ENCODE measurements at places on chromosomes 3 and 15.

DNA sequence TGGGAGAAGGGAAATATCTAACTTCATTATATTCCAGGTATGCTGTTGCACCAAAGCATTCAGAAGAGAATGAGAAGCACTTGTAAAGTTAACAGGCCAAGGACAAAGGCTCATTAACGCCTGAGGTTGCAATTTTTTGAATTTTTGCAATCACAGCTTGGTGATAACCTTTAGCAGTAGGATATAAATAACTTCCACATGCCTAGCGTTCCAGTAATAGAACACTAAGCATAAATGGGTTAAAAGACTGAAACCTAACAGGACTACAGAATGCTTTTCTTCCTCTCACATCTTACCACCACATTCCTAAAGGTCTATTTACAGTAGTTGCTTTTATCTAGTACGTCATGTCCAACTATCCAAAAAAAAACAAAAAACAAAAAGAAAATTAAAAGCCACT is 57.4 kb upstream of the IMPG2 start:
- DNase-seq = no peak

DNA sequence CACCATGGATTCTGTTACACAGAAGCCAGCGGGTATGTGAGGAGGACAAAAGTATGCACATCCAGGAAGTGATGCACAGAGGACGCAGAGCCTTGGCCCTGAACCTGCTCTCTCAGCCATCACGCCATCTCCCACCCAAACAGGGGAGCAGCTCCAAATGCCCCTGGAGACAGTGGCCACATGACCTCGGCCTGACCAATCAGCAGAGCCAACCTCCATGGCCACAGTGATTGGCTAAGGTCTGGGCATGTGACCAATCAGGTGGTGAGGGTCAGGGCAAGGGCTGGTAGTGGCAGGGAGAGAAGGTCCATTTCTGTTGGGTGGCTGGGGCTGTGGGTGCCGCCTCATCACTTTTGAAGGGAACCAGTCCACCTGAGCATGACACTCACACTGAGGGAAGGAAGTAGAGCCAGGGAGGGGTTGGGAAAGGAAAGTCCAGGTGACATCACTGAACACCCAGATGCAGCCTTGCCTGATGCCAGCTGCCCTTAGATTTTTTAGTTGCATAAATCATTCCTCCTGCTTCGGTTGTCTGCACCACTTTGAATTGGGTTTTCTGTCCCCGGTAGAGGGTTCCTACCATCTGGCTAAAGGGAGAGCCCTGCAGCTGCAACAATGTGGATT is 70.3 kb upstream of the IQSEC1 start:
- DNase-seq = no peak

DNA sequence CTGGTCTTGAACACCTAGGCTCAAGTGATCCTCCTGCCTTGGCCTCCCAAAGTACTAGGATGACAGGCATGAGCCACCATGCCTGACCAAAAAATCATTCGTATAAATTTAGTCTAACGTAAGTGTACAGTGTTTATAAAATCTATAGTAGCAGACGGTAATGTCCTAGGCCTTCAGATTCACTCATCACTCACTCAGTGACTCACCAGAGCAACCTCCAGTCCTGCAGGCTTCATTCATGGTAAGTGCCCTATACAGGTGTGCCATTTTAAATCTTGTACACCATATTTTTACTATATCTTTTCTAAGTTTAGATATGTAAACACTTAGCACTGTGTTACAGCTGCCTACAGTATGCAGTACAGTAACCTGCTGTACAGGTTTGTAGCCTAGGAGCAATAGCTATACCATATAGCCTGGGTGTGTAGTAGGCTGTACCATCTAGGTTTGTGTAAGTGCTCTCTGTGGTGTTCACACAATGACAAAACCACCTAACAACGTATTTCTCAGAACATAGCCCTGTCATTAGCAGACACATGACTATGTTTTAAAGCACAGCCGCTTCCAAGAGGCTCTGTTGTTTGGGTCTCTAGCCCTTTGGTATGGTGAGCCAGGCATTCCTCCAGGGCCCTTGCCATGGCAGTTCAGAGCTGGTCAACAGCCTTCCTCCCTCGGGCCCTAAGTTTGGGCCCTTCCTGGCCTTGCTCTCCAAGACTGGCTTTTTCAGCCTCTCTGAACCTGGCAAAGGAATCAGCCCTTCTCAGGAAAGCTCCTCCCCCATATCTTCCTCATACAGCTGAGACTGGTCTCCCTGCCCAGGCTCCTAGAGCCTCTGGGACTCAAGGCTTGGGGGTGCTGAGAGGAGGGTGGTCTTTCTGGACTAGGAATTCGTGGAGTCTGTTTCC is 1.9 kb upstream of the CCDC9B start:
- no peak for DNase-seq

GRCh38 chr15:64847876-64848716 is 6.4 kb downstream of the PLEKHO2 start:
- no peak for DNase-seq

GRCh38 chr3:115190747-115191146 is 43.7 kb upstream of the ZBTB20 start:
- DNase-seq = no peak

DNA sequence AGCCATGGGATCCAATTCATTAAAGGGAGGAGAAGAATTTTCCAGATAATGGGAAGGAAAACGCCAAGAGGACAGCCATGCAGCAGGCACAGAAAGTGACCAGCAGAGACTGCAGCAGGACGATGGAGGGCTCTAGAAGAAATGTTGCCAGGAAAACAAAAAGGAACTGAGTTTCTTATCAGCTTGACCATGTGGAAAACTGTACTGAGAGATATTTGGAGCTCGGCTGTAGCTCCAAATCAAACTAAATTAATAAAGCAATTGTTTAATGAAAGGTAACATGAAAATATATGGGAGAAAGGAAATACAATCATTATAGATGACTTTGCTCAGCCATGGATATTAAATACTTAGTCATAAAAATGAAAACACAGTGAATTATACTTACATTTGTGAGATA is 63.7 kb downstream of the SSR3 start:
- DNase-seq = no peak

- DNase-seq = no peak
Measured at GRCh38 chr3:88882121-88882520, 225.3 kb upstream of the EPHA3 start.

- no peak for DNase-seq
Measured at GRCh38 chr3:40143283-40144090, 166.0 kb upstream of the EIF1B start.

DNA sequence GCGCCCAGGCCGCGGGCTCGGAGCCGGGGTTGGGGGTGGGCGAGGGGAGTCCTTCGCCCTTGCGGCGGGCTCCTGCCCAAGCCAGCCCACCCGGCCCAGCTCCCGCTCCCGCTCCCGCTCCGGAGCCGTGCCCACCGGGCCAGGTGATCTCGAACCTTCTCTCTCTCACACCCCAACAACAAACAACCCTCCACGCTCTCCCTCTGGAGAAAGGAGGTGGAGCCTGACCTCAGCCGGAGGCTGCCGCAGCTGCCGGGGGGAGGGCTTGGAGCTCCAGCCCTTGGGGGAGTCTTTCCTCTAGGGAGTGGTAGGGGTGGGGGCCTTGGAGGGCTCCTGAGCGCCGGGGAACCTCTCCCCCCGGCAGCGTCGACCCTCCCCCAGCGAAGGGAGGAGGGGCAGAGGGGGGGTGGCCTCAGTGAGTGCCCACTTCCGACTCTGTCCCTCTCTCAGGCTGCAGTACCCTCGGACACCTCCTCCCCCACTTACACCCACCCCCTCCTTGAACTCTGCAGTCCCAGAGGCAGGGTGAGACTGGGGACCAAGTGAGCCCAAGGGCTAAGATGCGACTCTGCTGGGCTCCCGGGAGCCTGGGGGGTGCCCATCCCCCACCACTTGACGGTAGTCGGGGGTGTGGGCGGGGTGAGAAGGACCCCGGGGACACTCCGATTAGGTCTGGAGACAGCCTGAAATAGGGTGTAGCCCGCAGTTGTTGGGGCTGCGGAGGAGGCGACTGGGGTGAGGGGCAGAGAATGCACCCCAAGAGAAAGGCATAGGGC is 4.4 kb upstream of the BAHD1 start:
- no peak for DNase-seq

- no peak for DNase-seq
Measured at GRCh38 chr3:158095111-158095813, 11.0 kb downstream of the SHOX2 start.

GRCh38 chr3:5169807-5170206 is 17.7 kb upstream of the EDEM1 start:
- no peak for DNase-seq

- DNase-seq = no peak
Measured at GRCh38 chr15:78875107-78875914, 2.6 kb downstream of the MORF4L1 start.

DNA sequence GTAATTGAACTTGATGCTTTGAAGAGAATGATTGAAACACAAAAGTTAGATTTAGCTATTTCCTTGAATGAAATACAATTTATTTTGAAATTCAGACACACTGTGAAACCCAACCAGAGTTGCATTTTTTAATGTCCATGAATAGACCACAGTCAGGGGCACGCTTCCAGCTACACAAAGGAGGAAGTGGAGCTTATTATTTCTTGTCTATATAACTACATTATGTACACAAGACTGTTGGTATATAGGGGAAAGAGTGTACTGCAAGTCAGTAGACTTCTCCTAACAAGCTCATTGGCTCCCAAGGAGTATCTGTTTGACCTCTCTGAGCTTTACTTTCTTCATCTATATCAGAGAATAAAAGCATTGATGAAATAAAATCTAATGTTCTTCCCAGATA is 326.2 kb downstream of the RYR3 start:
- DNase-seq = no peak

DNA sequence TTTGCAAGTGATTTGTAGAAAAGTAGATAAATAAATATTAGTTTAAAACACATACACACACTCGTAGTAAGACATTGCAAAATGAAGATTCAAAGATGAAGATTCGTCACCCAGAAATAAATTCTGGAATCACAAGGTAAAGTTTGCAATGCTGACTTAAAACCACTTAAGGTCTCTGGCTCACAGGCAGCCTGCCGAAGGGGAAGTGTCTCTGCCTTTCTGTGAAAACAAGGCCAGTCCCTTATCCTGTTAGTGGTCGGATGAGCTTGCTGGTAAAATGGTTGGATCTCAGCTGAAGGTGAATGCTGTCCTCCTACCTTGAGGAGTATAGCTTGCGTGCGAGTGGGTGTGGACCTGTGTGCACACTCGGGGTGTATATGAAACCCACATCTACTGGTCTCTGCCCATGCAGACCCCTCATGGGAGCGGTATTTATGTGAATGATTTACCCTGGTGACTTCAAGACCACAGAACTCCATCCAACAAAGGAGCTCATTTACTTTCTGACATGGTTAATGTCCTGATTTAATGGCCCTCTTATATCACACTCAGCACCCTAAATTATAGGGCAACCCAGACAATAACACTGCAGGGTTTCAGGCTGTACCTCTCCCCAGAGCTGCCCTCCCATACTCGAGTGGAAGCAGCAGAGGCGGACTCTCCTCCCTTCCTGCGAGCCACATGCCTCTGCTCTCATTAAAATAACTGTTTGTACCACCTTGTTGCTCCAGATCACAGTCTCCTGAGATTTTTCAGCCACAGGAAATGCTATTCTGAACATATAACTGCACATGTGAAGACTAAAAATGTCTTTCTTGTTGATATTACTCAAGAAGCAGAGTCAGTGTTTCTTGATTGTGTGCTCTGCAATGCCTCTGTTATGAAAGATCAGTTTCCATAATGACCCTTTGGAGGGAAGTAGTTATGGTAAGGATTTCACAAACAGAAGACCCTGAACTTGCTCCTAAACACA is 45.9 kb upstream of the ALDH1A3 start:
- no peak for DNase-seq
